AG04450 (cell line): ENCODE measurements at places on chromosomes 13 and 19. TPM values are rescaled to one million over a fixed set of nuclear protein-coding genes. Genes with fewer than 3 reads are reported as not detected.
A peak's percentile ranks its signal among the peaks of the same experiment; 100 is the strongest.

DNA sequence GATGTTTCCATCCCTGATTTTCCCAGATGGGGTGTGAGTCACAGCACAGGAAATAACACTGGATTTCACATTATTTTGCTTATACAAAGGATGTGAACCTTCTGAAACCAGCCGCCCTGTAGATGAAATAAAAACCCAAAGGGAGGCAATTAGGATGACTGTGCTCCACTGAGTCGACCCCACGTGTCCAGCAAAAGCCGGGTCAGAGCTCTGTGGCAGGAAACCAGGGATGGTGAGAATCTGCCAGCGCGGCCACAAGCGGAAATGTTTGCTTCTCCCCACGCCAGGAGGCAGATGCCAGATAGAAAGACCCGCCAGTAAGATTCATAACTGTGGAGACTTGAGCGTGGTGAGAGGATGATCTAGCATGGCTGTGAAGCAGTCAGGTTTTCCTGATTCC lies 764.4 kb downstream of the LIG4 start:
- peak; percentile 96 for DNase-seq

- DNase-seq: no peak
Observed at GRCh38 chr19:4722671-4723594, 709 bp downstream of the DPP9 start.

DNA sequence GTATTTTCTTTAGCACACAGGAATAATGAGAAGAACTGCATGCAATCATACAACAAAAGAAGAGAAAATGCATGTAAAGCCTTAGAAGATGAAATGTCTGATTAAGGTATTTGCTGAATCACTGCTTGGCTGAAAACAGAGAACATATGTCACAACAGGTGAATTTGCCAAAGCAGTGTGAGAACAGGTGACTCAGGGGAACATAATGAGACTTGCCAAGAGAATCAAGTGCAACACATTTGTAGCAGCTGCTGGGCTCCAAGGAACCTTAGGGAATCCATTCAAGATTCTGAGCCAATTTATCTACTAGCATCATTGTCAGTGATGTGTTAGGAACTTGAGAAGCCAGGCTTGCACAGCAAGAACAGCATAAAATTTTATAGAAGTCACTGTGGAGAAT lies 273.1 kb downstream of the PCDH20 start:
- no peak for DNase-seq

- DNase-seq: no peak
Observed at GRCh38 chr19:30374539-30374864, 2.3 kb downstream of the ZNF536 start.

- no peak for DNase-seq
Observed at GRCh38 chr13:20544201-20544923, 18.7 kb upstream of the CRYL1 start.

GRCh38 chr13:72536714-72537394 lies 190.6 kb downstream of the MZT1 start:
- DNase-seq: no peak

DNA sequence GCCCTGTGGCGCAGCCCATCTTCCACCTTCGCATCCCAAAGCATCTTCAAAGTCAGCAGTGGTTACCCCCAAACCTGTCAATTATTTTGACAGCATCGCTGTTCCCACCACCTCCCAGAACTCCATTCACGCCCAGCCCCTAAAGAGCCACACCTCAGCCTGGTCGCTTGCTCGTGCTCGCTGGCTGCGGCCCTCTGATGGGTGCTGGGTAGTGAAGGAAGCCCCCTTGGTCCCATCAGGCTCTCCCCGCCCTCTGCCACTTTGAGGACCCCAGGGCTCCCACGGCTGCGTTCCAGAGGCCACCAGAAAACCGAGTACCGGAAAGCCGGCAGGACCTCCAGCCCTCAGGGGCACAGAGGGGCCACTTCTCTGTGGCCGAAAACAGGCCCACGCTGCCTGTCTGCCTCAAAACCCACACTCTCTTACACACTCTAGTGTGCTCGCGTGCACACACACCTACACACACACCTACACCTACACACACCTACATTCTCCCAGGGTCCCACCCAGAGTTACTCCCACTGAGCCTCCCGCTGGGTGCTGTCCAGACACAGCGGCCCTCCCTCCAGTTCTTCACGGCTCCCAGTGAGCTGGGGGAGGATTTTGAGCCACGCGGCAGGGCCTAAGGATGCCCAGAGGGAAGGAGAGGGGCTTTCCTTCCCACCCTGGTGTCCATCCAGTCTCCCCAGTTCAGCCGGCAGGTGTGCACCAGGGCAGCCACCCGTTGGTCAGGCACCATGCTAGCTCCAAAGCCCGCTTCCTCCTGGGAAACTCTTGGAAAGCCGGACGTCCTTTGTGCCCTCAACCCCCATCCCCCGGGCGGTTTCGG lies 1.9 kb downstream of the VSTM2B start:
- no peak for DNase-seq

CD22 gene
- polyA plus RNA-seq: not detected in 2 replicates

SLC46A3 gene
- 3.9 and 5.2 TPM in 2 replicates for polyA plus RNA-seq

NAT14 gene
- 19.4 and 30.6 TPM in 2 replicates for polyA plus RNA-seq

BRSK1 gene
- 9.5 and 11.2 TPM in 2 replicates for polyA plus RNA-seq
